ENCODE measurements at places on chromosomes 4 and X.
A peak's percentile ranks its signal among the peaks of the same experiment; 100 is the strongest.

DNA sequence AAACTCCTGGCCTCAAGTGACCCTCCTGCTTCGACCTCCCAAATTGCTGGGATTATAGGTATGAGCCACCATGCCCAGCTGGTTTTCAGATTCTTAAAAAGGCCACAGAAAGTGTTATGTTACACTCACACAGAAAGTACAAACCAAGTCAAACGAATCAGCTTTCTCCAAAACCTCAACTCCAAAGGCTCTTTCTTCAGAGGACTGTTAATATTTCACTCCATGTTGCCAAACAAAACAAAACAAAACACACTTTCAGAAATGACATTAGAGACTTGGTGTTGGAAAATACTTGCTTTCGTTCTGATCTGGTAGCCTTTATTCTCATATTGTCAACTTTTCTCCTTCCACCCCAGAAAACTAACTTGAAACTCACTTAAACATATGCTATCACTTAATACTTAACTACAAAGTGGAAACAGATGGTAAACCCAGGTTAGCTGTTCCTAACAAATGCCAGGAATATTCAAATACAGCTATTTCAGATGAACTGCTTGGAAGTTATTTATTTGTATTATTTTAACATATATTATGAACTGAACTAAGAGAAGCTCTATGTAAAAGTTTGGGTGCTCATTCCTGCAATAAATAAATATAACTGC lies 34.7 kb downstream of the RLIM start:
- no peak for DNase-seq

DNA sequence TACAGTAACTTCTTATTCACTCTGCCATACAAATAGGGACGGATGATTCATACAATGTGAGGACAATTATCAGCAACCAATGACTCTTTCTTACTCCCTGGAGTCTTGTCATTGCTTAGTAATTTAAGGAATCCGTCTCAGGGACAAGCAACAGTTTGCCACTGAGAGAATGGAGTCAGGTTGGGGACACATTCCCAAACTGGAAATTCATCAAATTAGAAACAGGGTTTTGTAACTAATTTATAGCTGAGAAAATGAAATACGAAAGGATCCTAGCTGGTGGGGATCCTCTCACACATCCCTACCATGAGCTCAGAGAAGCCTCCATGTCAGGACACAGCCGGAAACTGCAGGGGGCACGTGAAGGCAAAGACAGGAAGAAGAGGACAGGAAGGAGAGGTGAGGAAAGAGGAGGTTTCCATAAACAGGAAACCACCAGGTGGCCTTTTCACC lies 50.4 kb upstream of the KDR start:
- DNase-seq, result no peak

GRCh38 chr4:180900781-180901180 lies 1342.4 kb upstream of the TENM3 start:
- DNase-seq, result no peak

GRCh38 chr4:77618383-77619241 lies 13.0 kb downstream of the CXCL13 start:
- peak; percentile 35 for DNase-seq

DNA sequence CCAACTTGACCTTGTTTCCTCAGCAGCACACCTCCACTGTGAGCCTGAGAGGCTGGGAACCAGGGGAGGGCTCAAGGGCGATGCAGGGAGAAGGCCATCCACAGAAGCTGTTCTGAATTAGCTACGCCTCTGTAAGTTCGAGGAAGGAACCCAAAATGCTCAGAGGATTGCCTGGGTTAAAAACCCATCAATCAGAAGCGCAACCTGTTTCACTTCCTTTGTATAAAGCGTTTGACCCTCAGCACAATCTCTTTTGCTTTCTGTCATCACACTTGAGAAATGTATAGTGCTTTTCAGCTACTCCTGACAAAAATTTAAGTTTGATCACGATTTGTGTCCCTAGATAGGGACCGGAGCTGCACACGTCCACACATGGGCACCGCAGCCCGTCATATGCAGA lies 48.0 kb upstream of the MAP3K15 start:
- DNase-seq, result no peak

DNA sequence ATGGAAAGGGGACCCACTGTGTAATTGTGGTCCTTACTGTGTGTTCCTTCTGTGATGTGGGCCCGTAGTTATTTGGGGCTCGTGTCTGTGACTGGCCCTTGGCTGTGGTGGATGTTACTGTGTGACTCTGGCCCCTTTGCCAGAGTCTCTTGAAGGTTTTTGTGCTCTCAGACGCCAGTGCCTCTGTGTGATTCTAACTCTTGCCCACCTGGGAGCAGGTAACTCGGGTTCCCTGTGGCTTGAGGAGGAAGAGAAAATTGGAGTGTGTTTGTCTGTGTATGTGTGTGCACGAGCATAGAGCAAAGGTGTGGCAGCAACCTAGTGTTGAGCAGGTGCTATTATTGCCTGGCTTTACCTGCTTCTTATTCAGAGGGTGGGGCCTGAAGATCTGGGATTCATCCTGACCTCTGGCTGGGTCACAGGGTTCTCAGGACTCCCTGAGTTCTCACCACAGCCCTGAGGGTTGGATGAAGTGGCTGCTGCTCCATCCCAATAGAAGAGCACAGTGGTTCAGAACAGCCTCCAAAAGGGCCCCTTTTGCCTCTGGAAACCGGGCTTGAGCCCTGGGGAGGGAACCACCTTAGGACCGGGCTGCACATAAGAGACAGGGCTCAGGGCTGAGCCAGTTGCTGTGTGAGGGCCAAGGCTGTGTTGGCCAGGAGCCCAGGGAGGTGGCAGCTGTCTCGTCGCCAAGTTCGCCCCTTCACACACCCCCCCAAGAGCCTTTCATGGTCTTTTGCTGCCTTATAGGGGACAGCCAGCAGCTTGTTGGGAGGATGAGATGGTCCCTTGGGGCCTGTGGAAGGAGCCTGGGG lies 1.3 kb downstream of the RBM10 start:
- no peak for DNase-seq

DNA sequence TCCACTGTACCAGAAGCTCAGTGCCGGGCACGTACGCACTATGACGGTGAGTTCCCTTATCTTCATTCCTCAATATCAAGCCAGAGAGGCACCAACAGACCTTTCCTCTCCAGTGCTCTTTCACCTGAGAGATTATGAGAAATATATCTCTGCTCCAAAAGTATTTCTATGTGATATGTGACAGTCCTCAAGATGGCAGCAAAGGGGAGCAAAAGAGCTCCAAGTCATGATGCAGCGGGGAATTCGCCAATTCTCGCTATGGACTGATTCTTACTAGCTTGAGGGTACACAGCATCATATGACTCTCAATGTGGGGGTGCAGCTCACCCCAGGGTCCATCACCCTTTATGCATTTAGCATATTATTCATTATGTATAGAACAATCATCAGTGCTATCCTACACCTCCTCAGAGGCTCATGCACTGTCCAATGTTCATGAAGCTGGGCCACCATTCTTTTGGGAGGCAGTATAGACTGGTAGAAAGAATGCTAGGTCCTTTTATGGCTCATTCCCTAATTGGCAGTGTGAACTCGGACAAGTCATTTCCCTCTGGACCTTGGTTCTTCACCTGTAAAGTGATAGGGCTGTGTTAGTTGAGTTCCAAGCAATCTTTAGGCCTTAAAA lies 12.8 kb upstream of the IQSEC2 start:
- no peak for DNase-seq
